ENCODE measurements at places on chromosomes 3 and 15. TPM values are rescaled to one million over a fixed set of nuclear protein-coding genes. Genes with fewer than 3 reads are reported as not detected.
A peak's percentile ranks its signal among the peaks of the same experiment; 100 is the strongest.

- no peaks in the 10 kb centered on the region for H3K36me3 ChIP-seq
- H3K27ac ChIP-seq, result no peak overlapping the region
- H3K4me3 ChIP-seq, result no peak overlapping the region
- no peak for DNase-seq
- no peaks in the 10 kb centered on the region for H3K27me3 ChIP-seq
Measured at GRCh38 chr3:192986379-192986778, 68.7 kb upstream of the MB21D2 start.

- DNase-seq, result no peak
- no peaks in the 10 kb centered on the region for H3K4me1 ChIP-seq
- H3K36me3 ChIP-seq, result peaks cover 6% of the 10 kb centered on the region
- H3K27me3 ChIP-seq, result no peaks in the 10 kb centered on the region
Measured at GRCh38 chr3:53113293-53114010, 16.8 kb downstream of the RFT1 start.

DNA sequence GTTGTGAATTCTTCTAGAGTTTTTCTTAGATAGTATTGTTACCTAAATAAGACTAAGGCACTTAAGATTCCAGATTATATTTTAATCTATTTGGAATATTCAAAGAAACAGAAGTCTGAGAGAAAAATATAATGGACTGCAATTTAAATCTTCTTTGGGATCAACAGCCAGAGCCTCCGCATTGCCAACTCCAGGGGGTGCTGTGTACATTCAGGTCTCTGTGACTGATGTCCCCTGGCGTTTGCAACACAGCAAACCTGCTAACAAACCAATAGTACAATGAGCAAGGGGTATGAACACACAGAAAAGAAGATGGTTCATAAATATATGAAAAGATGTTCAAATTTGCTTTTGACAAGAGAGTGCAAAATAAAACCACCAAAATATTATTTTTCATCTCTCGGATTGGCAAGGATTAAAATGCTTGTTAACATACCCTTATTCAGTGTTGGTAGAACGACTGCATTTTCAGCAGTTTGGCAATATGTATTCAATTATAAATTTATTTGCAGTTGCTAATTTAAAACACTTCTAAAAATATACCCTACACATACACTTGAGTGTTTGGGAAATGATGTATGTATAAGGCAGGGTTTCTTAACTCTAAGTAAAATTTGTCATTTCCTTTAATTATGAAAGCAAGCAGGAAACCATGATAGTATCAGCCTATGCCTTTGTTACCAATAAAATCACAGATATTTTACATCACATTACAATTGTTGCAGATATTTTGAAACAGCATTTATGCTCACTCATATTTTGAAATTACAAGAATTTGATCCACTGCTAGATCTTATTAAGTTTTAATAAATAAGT, 16.1 kb upstream of the TM4SF1 start:
- H3K36me3 ChIP-seq, result no peaks in the 10 kb centered on the region
- H3K27me3 ChIP-seq, result no peaks in the 10 kb centered on the region
- H3K4me1 ChIP-seq, result no peaks in the 10 kb centered on the region
- H3K27ac ChIP-seq, result no peak overlapping the region
- no peak overlapping the region for H3K4me3 ChIP-seq

DNA sequence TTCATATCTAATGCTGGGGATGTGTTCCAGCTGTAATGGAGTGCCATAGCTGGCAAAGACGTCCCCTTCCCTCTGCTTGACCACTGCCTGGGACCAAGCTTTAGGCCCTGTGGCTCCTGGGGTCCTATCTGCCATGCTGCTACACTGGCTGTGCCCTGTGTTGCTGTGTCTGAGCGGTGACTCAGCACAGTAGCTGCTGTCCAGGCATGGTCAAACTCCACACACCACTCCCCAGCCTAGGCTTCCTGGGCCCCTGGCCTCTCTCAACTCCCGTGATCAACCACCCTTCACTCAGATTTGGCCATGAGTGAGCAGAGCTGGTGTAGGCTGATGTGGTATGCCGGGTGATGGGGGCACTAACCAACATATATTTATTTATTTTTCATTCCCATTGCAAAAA, 27.0 kb downstream of the EPHB1 start:
- no peak overlapping the region for H3K4me3 ChIP-seq
- no peak overlapping the region for H3K27ac ChIP-seq
- no peaks in the 10 kb centered on the region for H3K27me3 ChIP-seq
- no peaks in the 10 kb centered on the region for H3K4me1 ChIP-seq

- DNase-seq, result peak; percentile 83
- H3K27ac ChIP-seq, result no peak overlapping the region
- peaks cover 5% of the 10 kb centered on the region for H3K4me1 ChIP-seq
- H3K27me3 ChIP-seq, result peaks cover 10% of the 10 kb centered on the region
- H3K4me3 ChIP-seq, result peak overlapping the region; percentile 61
Measured at GRCh38 chr15:41585127-41586047, 26.4 kb downstream of the TYRO3 start.

DNA sequence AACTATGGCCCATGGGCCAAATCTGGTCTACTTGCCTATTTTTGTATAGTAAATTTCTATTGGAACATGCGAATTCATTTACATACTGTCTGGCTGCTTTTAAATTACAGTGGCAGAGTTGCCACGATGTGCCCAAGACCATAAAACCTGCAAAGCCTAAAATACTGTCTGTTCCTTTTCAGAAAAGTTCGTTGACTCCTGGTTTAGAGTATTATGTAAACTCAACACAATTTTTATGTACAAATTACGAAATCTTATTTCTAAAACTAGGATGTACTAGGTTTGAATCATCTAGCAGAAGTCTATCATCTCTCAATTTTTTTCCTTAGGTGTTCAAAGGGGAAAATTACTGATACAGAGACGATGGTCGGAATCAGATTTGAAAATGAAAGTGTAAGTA, 26.9 kb downstream of the SENP2 start:
- no peaks in the 10 kb centered on the region for H3K4me1 ChIP-seq
- no peaks in the 10 kb centered on the region for H3K27me3 ChIP-seq
- no peak overlapping the region for H3K4me3 ChIP-seq
- no peak for DNase-seq
- no peak overlapping the region for H3K27ac ChIP-seq

GRCh38 chr3:11591391-11592282, 52.1 kb downstream of the VGLL4 start:
- 0 out of 2 replicates have a peak overlapping the region, but pooled peaks have one; percentile 8 for H3K4me3 ChIP-seq
- DNase-seq, result peak; percentile 69
- H3K27me3 ChIP-seq, result no peaks in the 10 kb centered on the region
- no peaks in the 10 kb centered on the region for H3K36me3 ChIP-seq
- H3K4me1 ChIP-seq, result peaks cover 44% of the 10 kb centered on the region

GRCh38 chr15:80317389-80318182, 65.6 kb upstream of the CTXND1 start:
- H3K36me3 ChIP-seq, result no peaks in the 10 kb centered on the region
- H3K4me3 ChIP-seq, result no peak overlapping the region
- H3K27me3 ChIP-seq, result no peaks in the 10 kb centered on the region
- H3K27ac ChIP-seq, result no peak overlapping the region

DNA sequence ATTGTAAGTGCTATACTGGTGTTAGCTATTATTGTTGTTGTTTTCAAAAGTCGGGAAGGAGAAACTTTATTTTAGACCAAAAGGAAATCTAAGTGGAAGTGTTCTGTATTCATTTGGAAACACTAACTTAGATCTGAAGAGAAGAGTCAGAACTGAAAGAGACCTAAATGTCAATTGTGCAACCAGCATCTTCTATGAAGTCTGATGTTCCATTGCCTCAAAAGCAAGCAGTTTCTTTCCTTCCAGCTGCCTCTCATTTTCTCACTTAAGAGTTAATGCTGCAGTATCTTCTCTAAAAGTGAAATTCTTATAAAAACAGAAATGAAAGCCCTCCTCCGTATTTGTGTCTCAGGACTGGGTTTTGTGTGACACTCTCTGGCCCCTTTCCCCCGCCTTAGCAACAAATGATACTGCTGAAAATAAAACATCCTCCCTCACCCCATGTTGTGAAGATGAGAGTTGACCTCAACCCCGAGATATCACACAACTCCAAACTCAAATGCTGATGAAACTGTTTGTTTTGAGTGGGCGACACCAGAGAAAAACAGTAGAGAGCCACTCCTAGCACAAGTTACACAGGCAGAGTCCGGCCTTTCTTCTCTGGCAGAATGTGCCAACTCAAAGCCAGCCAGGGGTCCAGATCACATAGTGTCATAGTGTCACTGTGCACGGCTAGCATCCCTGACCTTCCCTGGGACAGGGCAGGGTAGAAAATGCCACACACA, 48.9 kb downstream of the GLDN start:
- DNase-seq, result no peak
- no peaks in the 10 kb centered on the region for H3K27me3 ChIP-seq
- peaks cover 23% of the 10 kb centered on the region for H3K4me1 ChIP-seq
- no peak overlapping the region for H3K4me3 ChIP-seq
- no peak overlapping the region for H3K27ac ChIP-seq
- no peaks in the 10 kb centered on the region for H3K36me3 ChIP-seq

DNA sequence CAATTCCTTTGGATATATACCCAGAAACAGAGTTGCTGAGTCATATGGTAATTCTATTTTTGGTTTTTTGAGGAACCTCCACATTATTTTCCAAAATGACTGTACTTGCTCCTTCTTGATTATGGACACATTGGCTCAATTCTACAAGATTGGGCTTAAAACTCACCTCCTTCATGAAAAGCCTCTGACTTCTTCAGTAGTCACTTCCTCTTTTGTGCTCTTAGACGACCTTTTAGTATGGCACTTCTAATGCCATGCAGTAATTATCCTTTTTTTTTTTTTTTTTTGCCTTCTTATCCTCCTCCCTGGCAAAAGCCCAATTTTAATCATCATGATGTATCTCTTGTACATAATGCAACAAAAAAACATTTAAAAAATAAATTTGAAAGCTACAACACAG, 33.0 kb upstream of the ABHD17C start:
- no peak for DNase-seq
- H3K4me3 ChIP-seq, result no peak overlapping the region
- no peaks in the 10 kb centered on the region for H3K4me1 ChIP-seq
- H3K27me3 ChIP-seq, result no peaks in the 10 kb centered on the region

DNA sequence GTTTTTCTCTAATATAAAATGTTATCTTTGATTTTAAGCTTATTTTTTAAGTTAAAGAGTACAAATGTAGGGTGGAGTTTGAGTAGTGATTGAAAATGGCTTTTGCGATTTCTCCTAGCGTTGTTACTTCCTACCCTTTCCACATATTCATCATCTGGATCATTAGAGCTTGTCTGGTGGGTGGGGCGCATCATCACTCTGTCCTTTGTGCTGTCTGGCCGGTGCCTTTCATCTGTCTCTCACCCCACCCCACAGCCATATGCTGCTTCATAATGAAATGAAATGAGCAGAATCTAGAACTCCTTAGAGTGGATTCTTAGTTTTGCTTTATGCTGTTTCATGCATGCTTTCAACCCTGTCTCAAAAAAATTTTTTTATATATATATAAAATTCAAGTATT, 44.3 kb downstream of the ATP1B3 start:
- no peaks in the 10 kb centered on the region for H3K27me3 ChIP-seq
- no peak overlapping the region for H3K4me3 ChIP-seq
- peaks cover 27% of the 10 kb centered on the region for H3K36me3 ChIP-seq
- DNase-seq, result no peak
- H3K27ac ChIP-seq, result no peak overlapping the region

GRCh38 chr3:191634902-191635301, 173.9 kb downstream of the PYDC2 start:
- no peaks in the 10 kb centered on the region for H3K4me1 ChIP-seq
- no peaks in the 10 kb centered on the region for H3K27me3 ChIP-seq
- DNase-seq, result peak; percentile 8
- H3K27ac ChIP-seq, result no peak overlapping the region

DNA sequence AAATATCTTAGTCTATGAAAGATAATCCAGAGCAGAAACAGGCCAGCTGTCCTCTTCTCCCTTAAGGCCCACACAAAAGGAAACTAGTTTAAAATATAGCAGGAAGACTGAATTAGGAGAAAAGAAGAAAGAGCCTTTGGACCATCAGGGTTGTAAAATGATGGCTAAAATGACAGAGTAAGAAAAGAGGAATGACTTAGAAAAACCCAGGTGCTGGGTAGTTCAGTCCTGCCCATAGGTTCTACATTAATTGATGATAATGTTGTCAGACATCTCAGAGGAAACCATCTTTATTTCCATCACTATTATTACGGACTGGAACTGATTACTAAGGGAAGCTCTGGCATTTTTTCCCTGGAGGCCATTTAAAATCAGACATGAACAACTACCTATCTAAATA, 142.8 kb upstream of the STT3B start:
- peaks cover 18% of the 10 kb centered on the region for H3K4me1 ChIP-seq
- no peaks in the 10 kb centered on the region for H3K27me3 ChIP-seq
- no peaks in the 10 kb centered on the region for H3K36me3 ChIP-seq
- DNase-seq, result no peak
- no peak overlapping the region for H3K27ac ChIP-seq

DNA sequence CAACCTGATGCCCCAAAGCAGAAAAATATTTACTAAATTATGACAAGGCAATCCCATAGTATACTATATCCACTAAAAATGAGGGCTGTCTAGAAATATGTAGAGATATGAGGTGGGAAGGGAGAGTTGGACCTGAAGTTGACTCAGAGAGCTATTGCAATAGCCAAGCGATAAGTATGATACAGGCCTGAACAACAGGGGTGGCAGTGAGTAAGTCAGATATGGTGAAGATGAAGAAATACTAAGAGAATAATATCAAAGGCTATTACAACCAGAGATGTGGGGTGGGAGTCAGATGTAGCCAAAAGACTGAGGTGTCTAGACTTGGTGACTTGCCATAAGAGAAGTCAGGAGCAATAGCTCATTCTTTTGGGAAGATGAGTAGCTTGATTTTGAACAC, 9.2 kb downstream of the HSPBAP1 start:
- H3K36me3 ChIP-seq, result peaks cover 12% of the 10 kb centered on the region
- H3K4me3 ChIP-seq, result no peak overlapping the region
- no peaks in the 10 kb centered on the region for H3K27me3 ChIP-seq
- H3K27ac ChIP-seq, result no peak overlapping the region

GRCh38 chr15:48331796-48332641, 790 bp downstream of the DUT start:
- peak overlapping the region; percentile 89 for H3K27ac ChIP-seq
- DNase-seq, result peak; percentile 80
- H3K4me3 ChIP-seq, result peak overlapping the region; percentile 90
- H3K27me3 ChIP-seq, result no peaks in the 10 kb centered on the region
- peaks cover 15% of the 10 kb centered on the region for H3K36me3 ChIP-seq
- peaks cover 20% of the 10 kb centered on the region for H3K4me1 ChIP-seq

GRCh38 chr3:179735321-179735720, 82.5 kb downstream of the USP13 start:
- H3K4me3 ChIP-seq, result no peak overlapping the region
- no peak for DNase-seq
- no peak overlapping the region for H3K27ac ChIP-seq
- no peaks in the 10 kb centered on the region for H3K27me3 ChIP-seq

GRCh38 chr15:27672537-27672936, 426.6 kb downstream of the OCA2 start:
- H3K27me3 ChIP-seq, result no peaks in the 10 kb centered on the region
- peaks cover 7% of the 10 kb centered on the region for H3K4me1 ChIP-seq
- H3K4me3 ChIP-seq, result no peak overlapping the region

- H3K27me3 ChIP-seq, result no peaks in the 10 kb centered on the region
- no peaks in the 10 kb centered on the region for H3K4me1 ChIP-seq
- DNase-seq, result no peak
- H3K36me3 ChIP-seq, result no peaks in the 10 kb centered on the region
Measured at GRCh38 chr3:107085261-107085660, 292.0 kb upstream of the CCDC54 start.

SLC28A2 gene
- not detected for total RNA-seq

WDR49 gene
- 0.08 TPM for total RNA-seq

CCR1 gene
- not detected for total RNA-seq

GATA2 gene
- 0.83 TPM for total RNA-seq

MKRN2OS gene
- not detected for total RNA-seq

MESP2 gene
- 0.16 TPM for total RNA-seq

CHST2 gene
- 28.3 TPM for total RNA-seq

KCNAB1 gene
- 0.69 TPM for total RNA-seq

NAA50 gene
- total RNA-seq, result 260 TPM

TRPC1 gene
- total RNA-seq, result 36.6 TPM

GRAMD2A gene
- 2.8 TPM for total RNA-seq

DUOXA1 gene
- total RNA-seq, result not detected

PLSCR4 gene
- 5.2 TPM for total RNA-seq
